ENCODE measurements at places on chromosomes 12 and 14.

DNA sequence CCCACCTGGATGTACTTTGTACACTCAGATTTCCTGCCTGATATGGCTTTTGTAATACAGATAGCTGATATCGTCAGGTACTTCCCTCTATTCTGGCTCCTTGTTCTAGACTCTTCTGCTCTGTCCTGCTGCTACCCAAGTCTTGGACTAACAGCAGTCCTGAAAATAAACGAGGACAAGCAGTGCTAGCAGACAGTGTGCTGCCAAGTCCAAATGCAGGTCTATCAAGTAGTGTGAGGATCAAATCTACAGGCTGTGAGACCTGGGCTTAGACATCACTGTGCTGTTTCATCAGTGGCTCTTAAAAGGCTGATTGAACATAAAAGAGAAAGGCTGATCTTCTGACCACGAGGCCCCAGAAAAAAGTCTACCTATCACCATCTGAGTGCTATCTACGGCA is 418.1 kb downstream of the APAF1 start:
- no peak for DNase-seq

DNA sequence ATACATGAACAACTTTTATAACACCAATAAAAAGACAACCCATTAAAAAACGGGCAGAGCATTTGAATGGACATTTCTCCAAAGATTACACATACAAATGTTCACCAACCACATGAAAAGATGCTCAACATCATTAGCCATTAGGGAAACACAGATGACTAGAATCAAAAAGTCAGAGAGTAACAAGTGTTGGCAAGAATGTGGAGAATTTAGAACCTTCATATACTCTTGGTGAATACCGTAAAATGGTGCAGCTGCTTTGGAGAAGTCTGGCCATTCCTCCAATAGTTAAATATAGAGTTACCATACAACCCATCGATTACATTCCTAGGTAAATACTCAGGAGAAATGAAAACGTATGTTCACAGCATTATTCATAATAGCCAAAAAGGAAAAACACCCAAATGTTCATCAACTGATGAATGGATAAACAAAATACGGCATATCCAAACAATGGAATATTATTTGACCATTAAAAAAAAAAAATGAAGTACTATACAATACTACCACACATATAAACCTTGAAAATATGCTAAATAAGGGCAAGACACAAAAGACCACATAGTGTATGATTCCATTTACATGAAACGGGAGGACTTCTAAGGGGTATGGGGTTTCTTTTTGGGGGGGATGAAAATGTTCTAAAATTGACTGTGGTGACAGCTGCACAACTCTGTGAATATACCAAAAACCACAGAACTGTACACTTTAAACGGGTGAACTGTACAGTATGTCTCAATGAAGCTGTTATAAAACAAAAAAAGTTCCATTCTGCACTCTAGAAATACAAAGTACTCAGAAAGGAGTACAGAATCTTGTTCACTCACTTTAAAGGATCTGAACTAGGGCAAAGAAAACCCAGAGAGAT is 3.2 kb downstream of the CORO1C start:
- no peak for DNase-seq

GRCh38 chr14:105065280-105066228 is at the start of gene GPR132:
TSS of gene GPR132 (minus strand) at chr14:105065430. CDS start at chr14:105055420, 10,010 bp downstream.
- DNase-seq = peak; percentile 90

- DNase-seq = no peak
Observed at GRCh38 chr12:66960704-66961690, 282.1 kb upstream of the GRIP1 start.

- no peak for DNase-seq
Observed at GRCh38 chr14:95477411-95478269, 38.8 kb downstream of the SYNE3 start.

- peak; percentile 60 for DNase-seq
Observed at GRCh38 chr14:76152333-76152681, 585 bp downstream of the GPATCH2L start.

GRCh38 chr14:35669782-35670181 is 135.8 kb downstream of the INSM2 start:
- DNase-seq = no peak

DNA sequence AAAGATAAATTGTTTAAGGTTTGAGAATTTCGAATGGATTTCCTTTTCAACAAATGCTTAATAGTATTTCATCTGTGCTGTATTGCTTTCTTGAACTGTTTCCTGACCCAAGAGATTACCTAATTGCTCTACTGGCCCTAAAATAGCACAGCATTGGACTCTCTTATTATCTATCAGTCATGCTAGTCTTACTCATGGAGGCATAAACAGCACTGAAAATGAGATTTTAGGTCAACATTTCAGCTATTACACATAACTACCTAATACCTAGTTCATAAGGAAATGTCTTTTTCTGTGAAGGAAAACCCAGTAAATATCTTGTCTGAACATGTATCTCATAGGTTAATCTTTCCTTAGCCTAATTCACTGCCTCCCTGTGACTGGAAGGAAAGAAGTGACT is 4.3 kb upstream of the ABCD2 start:
- DNase-seq = no peak

- DNase-seq = no peak
Observed at GRCh38 chr12:77800501-77800900, 30.2 kb upstream of the NAV3 start.

DNA sequence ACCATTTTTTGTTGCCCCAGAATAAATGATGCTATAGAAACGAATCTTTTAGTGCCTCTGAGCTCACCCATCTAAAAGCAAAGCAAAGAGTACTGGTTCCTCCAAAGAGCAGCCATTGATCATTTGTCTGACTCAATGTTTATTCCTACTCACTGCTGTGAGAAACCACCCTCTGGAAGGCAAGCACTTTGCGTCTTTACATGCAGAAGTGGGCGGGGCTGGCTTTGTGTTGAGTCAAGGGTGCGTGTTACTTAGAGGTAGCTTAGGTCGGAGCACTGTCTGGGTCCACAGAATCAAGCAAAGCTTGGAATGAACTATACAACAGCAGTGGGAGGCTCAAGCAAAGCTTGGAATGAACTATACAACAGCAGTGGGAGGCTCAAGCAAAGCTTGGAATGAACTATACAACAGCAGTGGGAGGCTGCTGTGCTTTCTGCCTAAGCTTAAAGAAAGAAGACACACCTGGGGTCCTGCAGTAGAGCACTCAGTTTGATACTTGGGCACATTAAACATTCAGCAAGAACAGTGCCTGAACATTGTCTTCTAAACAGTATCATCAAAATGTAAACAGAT is 77.2 kb upstream of the PRICKLE1 start:
- DNase-seq = no peak

DNA sequence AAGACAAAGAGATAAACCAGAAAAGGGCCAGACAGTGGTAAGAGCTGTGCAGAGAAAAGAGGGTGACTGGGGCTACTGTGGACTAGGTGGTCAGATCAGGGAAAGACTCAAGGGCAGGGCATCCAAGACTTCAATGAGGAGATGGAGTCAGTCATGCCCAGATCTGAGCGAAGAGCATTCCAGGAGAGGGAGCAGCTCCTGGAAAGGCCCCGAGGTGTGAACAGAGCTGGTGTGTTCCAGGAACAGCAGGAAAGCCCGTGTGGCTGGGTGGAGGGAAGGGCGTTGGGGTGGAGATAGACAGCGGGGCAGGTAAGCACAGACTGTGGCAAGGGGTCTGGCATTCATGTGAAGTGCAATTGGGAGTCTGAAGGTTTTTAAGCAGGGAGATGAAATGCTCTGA is 16.8 kb downstream of the TTC7B start:
- no peak for DNase-seq

DNA sequence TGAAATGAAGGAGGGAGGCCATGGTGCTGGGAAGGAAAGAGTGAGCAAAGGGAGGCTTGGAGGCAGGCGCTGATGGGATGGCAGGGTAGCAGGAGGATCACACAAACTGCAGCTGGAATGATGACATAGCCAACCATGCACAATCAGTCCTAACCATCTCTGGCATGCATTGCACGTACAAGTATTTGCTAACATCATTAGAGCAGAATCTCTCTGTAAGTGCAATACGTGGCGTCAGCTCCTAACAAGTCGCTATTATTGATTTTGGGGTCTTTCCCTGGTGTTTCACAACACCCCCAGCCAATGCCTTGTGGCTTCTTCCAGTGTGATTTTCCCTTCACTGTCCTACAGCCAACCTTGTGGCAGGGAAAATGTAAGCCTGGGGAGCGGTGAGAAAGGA is 18.5 kb downstream of the BDKRB1 start:
- no peak for DNase-seq

- DNase-seq = no peak
Observed at GRCh38 chr14:26841920-26842741, 244.3 kb upstream of the NOVA1 start.

DNA sequence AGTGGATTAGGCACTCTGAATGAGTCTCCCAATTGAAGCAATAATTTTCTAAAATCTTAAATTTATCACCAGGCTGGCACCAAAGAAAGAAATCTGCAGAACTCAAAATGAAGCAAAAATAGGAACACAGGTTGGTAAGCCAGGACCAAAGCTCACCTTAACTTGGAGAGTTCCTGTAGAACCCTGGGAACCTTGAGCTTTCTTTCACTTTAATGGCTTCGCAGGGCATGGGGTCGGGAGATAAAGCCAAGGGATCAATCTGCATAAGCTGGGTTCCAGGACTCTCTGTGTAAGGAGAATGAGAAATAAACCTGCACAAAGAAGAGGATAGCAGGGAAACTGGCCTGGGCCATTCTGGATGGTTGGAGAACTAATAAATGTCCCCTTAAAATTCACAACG is 8.3 kb upstream of the VDR start:
- no peak for DNase-seq

DNA sequence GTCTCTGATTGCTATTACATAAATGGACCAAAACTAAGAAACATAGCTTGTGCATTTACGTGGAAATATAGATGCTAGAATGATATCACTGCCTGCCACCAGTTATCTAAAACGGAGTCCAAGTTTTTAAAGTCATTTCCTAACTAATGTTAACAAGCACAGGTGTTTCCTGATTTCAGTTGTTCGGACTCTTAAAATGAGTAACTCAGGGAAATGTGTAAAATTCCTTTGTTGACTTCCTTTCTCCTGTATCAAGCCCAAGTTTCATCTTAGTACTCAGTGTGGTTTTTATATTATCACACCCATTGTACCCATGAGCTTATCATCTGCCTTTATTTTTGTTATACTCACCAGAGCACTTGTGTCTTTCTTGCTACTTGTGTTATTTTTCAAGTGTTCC is 13.2 kb upstream of the PRKCH start:
- DNase-seq = no peak

- no peak for DNase-seq
Observed at GRCh38 chr14:29264865-29265264, 498.3 kb downstream of the FOXG1 start.

DNA sequence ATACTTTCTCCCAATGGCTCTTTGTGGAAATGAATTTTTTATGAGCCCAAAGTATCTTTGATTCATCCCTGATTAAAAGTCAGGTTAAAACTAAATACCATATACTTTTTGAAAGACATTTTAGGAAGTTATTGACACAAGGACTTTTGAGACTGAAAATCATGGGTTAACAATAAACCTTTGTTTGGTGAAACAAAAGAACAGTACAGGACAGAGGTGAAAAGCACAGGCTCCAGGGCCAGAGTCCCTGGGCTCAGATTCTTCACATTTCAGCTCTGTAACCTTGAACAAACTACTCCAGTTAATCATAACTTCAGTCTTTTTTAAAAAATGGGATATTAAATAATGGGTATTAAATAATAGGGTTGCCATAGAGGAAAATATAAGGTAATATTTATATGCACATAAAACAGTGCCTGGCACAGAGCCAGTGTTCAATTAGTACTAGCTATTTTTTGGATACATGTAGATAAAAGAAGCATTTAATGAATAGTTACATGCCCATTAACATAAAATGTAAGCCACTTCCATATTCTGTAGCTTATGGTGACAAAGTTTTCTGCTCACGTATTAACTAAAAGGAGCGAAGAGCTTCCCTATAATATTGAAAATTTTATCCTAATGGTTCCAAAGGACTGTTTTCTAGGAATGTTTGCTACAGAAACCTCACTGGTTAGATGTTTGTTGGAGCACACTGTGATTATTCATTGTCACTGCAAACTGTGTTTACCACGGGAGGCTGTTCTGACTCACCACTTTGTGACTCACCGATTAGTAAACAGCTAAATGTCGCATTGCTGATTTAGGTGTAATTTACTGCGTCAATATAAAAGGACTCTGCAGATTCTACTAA is 255.4 kb downstream of the DAD1 start:
- no peak for DNase-seq

GRCh38 chr12:93536766-93537488 is 35.5 kb upstream of the SOCS2 start:
- no peak for DNase-seq

DNA sequence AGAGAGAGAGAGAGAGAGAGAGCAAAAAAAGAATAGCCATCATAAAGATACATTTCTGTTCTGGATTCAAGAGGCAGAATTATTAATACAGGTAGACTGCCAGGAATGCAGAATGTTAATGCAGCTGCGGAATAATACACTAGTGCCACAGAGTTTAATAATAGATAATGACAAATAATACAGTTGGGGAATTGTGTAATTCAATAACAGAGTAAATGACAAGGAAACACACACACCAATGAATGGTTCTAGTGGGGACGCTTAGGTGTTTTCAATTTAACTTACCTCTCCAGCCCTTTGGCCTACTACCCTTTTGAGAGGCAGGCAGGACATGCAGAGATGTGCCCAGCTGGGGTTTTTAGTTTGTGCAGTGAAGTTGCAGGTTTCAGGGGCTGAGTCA is 313.9 kb downstream of the NRXN3 start:
- DNase-seq = no peak

DNA sequence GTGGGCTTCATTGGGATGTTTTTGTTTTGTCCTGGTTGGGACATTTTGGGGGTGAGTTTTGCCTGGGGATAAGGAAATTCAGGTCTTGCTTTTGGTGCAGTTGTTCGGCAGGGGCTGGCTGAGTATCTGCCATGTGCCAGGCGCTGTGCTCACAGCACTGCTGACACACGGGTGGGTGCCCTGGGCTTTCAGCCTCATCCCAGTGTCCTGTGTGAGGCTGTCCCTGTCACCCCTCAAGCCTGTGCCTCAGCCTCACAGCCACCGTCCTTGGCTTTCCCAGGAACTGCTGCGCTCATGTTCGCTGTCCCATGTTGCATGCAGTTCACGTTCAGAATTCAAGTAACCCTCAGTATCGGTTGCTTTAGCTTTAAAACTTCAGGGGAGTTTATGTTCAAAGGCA is 24.9 kb downstream of the XRCC3 start:
- DNase-seq = no peak

DNA sequence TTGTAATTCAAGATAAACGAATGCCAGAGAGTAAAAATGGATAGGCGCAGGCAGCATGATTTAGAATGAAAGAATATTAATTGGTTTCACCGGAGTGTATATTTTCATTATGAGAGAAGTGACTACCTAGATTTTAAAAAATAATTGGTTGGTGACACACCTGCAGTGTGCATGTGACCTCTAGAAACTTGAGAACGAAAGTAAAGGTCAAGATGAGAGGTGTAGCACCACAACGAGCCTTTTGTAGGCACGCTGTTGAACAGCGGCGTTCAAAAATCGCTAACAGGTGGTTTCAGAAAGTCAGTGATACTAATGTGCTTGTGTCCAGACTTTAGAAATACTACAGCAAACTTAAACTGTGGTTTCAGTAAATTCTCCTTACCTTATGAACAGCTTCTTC is 123.8 kb downstream of the NPAS3 start:
- no peak for DNase-seq
